ENCODE measurements at places on chromosomes 1 and 21.

DNA sequence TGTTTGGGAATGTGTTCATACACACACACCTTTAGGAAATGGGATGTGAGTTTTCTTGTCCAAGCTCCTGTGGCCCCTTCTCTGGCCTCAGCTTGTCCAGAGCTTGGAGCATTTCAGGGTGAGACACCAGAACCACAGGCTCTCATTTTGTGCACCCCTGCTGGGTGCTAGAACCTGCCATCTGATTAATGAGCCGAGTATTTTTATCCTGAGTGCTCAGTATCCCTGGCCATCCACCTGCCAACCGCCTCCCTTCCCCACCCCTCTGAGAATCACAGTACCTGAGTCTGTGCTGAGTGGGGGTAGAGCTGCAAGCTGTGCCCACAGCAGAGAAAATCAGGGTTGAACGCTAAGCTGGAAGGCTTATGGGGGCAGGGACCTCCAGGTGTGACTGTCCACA, 1.4 kb downstream of the CASQ1 start:
- no peak for DNase-seq

GRCh38 chr1:42439940-42440339, 15.9 kb downstream of the ZMYND12 start:
- no peak for DNase-seq

DNA sequence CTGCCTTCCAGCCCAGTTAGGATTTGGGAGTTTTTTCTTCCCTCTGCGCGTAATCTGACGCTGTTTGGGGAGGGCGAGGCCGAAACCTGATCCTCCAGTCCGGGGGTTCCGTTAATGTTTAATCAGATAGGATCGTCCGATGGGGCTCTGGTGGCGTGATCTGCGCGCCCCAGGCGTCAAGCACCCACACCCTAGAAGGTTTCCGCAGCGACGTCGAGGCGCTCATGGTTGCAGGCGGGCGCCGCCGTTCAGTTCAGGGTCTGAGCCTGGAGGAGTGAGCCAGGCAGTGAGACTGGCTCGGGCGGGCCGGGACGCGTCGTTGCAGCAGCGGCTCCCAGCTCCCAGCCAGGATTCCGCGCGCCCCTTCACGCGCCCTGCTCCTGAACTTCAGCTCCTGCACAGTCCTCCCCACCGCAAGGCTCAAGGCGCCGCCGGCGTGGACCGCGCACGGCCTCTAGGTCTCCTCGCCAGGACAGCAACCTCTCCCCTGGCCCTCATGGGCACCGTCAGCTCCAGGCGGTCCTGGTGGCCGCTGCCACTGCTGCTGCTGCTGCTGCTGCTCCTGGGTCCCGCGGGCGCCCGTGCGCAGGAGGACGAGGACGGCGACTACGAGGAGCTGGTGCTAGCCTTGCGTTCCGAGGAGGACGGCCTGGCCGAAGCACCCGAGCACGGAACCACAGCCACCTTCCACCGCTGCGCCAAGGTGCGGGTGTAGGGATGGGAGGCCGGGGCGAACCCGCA, at the start of gene PCSK9:
TSS of gene PCSK9 (plus strand) at position 207 of the 741 bp plus-strand sequence. CDS start at position 497, 290 bp downstream.
- no peak for DNase-seq

DNA sequence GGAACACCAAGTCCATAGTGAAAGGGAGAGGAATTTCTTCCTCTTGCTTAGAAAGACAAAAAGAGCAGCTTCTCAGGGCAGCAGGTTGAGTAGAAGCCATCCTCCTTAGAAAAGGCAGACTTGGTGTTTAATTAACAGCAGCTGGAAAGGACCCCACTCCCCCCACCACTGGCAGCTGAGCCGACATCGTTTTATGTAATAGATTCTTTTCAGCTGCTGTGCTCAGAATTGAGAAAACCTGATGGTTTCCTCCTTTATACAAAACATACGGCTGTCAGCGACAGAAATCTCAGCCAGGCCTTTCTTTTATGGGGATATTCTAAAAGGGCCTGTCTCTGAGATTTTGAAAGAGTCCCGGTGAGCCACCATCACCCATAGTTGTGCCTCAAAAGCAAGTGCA, 49.9 kb downstream of the MAN1C1 start:
- no peak for DNase-seq

DNA sequence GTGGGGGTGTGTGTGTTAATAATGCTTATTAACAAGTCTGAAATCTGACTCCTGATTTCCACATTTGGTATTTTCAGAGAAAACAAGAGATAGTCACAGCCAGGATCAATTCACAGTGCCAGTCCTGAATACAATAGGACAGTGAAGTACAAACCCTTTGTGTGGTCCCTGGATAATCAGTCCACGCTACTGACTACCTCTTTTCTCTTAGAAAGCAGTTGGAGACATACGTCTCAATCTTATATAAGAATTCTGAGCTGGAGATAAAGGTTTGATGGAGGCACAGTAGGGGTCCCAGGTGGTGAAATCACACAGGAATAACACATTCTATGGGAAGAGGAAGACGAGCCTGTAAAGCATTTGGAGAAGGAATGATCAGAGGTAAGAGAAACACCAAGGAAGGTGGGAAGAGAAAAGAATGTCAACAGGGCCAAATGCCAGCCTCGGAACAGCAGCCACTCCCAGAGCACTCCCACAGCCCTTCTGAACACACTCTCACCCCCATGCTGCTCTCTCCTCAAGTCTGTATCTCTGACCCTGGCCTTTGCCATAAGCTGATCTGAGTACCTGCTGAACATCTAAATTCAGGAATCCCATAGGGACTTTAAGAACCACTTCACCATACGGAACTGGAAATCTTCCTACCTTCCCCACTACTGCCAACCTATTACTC, 48.6 kb downstream of the TRAF5 start:
- no peak for DNase-seq

GRCh38 chr1:67817319-67817718, 15.9 kb downstream of the GNG12 start:
- no peak for DNase-seq

DNA sequence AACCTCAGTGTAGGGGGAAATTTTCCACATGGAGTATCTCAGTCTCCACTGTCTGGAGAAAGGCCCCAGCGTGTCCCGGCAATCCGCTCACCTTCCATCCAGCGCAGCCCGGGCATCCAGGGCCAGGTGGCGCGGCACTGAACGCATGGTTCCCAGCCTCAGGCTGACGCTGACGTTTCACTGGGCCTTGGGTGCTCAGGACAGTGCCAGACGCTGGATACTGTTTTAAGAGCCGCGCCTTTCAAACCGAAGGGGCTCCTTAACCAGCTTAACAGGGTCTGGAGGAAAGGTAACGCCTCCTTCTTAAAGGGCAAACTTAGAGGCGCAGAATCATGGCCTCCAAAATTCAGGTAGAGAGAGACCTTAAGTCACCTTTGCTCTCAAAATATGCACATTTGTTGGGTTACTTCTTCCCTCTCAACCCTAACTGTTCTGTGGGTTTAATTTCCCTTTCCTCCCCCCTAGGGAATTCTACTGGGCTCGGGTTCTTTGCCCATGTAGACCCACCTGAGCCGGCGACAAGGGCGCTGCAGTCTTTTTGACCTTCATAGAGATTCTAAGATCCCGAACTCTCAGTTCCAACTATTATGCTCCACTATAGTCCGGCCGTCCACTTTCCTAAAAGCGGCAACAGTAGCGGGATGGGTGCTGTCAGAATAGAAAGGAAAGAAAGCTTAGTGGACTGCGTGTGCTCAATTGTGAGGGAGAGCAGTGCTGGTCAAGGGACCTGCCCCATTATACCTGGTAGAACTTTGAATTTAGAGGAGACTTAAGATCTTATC, 3.5 kb upstream of the LHX9 start:
- no peak for DNase-seq

GRCh38 chr1:27416387-27417111, 24.1 kb downstream of the GPR3 start:
- DNase-seq = no peak

GRCh38 chr1:115137191-115137590, 47.9 kb upstream of the TSPAN2 start:
- DNase-seq = no peak

- DNase-seq = no peak
Observed at GRCh38 chr1:217052626-217053025, 329.4 kb upstream of the ESRRG start.

- DNase-seq = no peak
Observed at GRCh38 chr1:91507328-91507727, 6.7 kb downstream of the CDC7 start.

DNA sequence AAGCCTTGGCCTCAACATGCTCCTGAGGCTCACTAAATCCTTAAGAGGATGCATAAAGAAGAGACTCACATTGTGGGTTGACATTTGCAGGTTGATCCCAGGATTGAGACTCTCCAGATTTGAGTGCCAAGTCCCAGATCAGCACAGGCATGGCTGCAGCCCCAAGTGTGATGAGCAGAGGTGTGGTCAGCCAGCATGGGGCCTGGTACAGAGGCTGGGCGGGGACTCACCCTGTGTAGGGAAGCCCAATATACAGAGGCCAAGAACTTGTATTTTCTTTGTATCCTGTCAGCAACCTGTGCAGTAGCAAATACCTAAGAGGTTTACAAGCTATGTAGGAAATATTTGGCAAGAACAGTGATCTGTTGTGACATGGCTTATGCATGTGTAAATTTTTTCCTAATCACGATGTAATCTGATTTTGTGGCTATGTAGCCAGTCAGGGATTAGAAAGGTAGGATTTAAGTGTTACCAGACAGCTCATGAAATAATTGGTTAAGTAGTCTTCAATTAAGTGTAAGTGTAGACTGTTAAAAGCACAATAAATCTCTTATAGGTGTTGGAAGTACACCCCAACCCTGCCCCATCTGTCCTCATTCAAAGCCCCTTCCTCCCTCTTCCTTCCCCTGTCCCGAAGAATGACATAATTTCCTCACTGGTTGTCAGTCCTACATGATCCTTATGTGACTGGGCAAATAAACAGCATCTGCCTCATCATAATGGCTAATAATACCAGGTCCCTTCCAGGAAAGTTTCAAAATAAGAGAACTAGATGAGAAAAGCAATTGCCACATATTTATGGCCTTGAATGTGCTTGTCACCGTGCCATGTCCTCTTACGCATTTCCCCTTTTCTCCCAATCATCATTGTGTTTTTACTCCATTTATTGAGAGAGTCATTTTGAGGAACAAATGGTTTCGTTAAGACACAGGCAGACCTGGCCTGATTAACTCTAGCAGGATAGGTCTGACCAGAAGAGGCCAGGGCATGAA, 120.9 kb downstream of the HLX start:
- DNase-seq = no peak

DNA sequence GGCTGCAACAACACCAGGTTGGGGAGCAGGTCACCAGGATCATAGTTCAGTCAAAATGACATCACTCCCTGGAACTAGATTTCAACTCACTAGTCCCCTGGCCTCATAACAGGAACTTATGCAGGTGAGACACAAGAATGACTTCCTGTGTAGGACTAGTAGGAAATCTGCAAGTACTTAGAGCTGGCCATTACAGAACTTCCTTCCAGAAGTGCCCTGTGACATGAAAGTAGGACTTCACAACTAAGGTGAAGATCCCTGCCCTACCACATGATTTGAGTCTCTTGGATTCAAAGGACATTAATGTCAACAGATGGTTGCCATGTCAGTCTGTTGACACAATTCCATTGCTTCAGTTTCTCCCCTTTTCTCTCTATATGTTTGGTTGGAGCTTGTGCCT, 223.1 kb downstream of the RPS6KC1 start:
- no peak for DNase-seq

- no peak for DNase-seq
Observed at GRCh38 chr1:181152892-181153633, 64.6 kb downstream of the IER5 start.

DNA sequence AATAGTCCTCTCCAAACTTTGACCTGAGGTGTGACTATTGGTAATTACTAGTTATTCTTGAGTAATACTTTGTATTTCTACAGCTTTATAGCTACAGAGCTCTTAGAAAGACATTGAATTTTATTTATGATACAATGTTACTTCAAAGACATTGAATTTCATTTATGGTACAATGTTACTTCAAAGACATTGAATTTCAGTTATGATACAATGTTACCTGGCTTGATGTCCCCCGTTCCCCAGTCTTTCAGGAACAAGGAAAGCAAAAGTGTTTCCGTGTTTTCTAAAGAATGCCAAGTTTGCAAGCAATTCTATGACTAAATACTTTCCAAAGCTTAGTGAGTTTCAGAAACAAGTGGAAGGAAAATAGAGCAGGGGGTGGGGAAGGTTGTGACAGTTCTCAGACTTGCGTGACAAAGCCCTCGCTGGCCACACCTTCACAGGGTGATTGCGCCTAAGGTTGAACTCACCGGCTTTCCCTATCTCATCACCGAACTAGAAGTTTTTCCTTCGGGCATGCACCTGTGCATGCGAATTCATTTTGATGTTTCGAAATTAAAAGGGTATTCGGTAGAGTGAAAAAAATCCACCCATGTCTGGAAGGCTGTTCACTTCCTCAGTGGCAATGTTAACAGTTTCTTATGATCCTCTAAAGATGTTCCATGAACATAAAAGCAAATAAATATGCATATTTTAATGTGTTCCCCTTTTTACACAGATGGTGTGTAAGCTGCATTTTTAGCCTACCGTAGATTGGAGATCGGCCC, 909 bp upstream of the PAXBP1 start:
- peak; percentile 34 for DNase-seq

- DNase-seq = no peak
Observed at GRCh38 chr1:154583773-154584172, 16.2 kb downstream of the CHRNB2 start.

GRCh38 chr1:39625009-39625408, 14.4 kb downstream of the HEYL start:
- no peak for DNase-seq

GRCh38 chr21:24840287-24840686, 767.0 kb downstream of the MRPL39 start:
- no peak for DNase-seq

DNA sequence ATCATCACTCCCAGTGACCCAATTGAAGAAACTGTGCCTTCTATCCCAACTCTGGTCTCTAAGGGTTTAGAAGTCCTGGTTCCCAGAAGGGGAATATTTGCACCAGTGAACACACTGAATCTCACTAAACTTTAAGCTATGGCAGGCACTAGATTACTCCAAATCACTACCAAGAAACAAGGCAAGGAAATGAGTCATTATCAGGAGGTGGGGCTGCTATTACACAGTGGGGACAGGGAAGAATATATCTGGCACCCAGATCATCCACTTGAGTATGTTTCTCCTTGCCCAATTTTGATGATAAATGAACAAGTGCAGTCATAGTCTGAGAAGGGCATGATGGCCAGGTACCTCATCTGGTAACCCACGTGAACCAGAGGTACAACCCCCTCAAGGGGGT, 7.0 kb downstream of the MRPL9 start:
- DNase-seq = no peak

DNA sequence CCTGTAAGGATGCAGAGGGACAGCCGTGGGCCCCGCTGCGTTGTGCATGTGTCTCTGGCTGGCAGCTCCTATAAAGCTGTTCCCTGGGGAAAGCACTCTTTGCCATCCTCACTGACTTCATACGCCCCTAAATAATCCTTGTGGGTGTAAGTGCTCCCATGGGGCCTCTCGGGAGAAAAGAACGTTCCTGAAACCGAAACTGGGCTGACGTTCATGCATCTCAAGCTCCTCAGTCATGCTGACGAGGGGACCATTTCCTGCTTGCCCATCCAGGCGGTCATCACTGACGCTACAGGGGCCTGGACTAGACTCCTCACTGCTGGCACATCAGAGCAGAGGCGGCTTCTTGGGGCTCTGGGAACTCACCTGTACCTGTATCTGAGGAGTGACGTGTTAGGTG, 73.1 kb upstream of the USP24 start:
- DNase-seq = no peak
